ENCODE measurements at places on chromosomes 7 and 10. TPM values are rescaled to one million over a fixed set of nuclear protein-coding genes. Genes with fewer than 3 reads are reported as not detected.

Gene IFIT1
- total RNA-seq, result 1.8 TPM

Gene OR2F1
- total RNA-seq, result not detected

DNA sequence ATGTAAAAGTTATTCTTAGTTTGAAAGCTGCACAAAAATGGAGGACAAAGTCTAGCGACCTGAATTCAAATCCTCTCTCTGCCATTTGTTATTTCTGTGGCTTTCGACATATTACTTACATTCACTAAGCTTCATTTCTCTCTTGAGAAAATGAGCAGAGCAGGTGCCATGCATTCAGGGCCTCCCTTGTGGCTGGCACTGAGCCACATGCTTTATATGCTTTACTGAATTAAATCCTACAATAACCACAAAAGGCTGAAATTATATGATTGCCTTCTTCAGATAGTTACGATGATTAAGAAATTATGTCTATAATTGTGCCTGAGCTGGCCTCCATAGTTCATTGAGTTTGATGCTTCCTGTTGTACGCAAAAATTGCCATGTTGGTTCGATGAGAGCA is 98.7 kb downstream of the NPSR1 start:
- no peaks in the 10 kb centered on the region for H3K36me3 ChIP-seq
- H3K4me3 ChIP-seq, result no peak overlapping the region
- H3K4me1 ChIP-seq, result no peaks in the 10 kb centered on the region
- no peak overlapping the region for H3K27ac ChIP-seq
- DNase-seq, result no peak

Gene DPYSL4
- total RNA-seq, result 0.29 TPM

Gene C10orf53
- total RNA-seq, result not detected

Gene TCAF2
- total RNA-seq, result 2.6 TPM

Gene ACBD7
- total RNA-seq, result not detected

- H3K4me1 ChIP-seq, result peaks cover 7% of the 10 kb centered on the region
- H3K27ac ChIP-seq, result peak overlapping the region; percentile 22
- no peaks in the 10 kb centered on the region for H3K27me3 ChIP-seq
- peak; percentile 17 for DNase-seq
- peak overlapping the region; percentile 30 for H3K4me3 ChIP-seq
- H3K36me3 ChIP-seq, result no peaks in the 10 kb centered on the region
Measured at GRCh38 chr10:25682203-25682851, 251.7 kb upstream of the MYO3A start.

Measured in gastrocnemius medialis (tissue), 4 donors.